Caco-2 (cell line): ENCODE measurements at places on chromosomes 12 and 14. TPM values are rescaled to one million over a fixed set of nuclear protein-coding genes. Genes with fewer than 3 reads are reported as not detected.

MYO1H gene
- 0.18 TPM in 1 of 2 replicates, not detected in the other for total RNA-seq

WNT5B gene
- total RNA-seq: 6.9 and 8.5 TPM in 2 replicates

DNA sequence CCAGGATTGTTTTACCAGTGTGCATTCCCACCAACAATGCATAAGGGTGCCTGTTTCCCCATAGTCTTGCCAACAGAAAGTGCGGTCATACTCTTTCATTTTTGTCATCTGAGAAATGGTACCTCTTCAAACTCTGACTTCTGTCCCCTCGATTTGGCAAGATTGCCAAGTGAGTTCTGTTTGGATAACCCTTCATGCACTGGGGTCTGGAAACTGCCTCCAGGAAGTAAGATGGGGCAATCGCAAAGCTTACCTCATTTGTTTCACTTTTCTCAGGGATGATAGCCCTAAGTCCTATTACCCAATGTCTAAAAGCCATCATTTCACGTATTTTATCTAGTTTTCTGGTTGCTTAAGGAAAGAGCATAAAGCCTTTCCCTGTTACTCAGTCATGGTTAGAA, 28.6 kb upstream of the NR1H4 start:
- no peak for DNase-seq

DNA sequence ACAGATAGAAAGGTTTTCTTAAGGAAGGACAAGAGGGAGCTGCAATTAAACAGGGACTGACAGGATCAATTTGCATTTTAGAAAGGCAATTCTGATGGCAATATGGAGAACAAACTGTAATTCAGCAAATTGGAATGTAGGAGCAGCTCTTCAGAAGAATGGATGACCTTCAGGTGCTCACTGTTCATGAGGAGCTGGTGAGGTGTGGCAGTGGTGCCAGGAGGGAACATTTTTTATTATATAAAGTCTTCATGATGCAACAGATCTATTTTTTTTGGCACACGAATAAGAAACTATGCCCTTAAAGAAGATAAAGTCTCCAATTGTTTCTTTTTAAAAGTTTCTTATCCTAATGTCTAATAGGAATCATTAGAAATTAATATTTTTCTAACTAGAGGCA, 151.7 kb downstream of the SLC38A4 start:
- DNase-seq: no peak

DNA sequence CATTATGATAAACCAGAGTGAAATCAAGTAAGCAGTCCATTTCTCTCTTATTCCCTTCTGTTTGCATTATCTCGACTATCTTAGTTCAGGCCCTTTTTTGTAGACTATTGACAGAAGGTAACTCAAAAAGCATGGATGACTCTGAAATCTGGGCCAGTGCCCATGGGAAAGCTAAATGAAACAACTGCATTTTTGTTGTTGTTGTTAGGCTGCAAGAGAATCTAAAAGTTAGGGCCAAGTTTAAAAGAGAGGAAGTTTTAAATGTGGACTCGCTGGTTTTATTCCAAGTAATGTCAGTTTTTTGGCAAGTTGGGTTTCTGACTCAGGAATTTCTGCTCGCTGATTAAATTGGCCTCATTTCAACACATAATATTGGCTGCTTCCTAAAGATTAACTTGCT, 201.1 kb downstream of the PIK3C2G start:
- DNase-seq: no peak

DNA sequence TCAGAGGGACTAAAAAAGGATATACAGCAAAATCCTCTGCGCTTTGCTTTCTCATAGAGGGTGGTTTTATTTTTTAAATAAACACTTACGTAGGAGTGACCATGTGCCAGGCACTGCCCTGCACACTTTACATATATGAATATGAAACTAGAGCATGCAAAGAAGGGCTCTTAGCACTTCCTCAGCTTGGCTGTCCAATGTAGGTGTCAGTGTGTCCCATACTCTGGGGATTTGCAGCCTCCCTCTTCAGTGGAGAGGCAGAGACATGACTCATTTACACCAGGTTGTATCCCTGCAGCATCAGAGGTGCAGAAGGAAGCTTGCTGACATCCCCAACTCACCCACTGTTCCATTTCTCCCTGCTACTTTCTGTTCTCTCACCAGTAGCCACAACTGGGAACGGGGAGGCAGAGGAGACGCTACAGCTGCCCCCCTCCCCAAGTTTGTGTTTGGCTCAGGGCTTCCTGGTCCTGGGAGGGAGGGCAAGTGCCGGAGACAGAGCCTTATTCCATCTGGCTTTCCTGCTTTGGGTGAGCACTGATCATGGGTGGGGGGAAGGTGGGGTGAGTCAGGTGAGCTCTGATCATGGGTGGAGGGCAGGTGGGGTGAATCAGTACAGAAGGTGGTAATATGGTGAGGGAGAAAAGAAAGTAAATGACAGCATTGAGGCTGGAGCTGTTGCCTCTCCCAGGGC, 4.9 kb upstream of the KRT5 start:
- no peak for DNase-seq

- no peak for DNase-seq
Measured at GRCh38 chr12:1994429-1995143, 9.7 kb downstream of the DCP1B start.

- no peak for DNase-seq
Measured at GRCh38 chr12:48077111-48077510, 28.8 kb downstream of the SENP1 start.

DNA sequence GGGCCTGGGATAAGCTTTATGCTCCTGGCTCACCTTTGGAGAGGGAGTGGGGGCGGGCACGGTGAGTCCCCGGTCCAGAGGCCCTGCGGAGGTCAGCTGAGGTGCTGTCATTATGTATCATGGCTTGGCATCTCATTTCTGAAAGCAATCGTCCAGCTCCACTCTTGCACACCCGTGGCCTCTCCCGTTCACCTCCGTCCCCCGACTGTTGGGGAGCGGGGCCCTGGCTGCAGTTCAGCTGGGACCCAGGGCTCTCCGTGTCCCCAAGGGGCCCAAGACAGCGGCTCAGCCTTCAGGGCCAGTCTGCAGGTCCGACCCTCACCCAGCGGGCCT, 10.6 kb downstream of the BMP4 start:
- DNase-seq: no peak

- no peak for DNase-seq
Measured at GRCh38 chr12:46647034-46647433, 178.8 kb downstream of the SLC38A4 start.

DNA sequence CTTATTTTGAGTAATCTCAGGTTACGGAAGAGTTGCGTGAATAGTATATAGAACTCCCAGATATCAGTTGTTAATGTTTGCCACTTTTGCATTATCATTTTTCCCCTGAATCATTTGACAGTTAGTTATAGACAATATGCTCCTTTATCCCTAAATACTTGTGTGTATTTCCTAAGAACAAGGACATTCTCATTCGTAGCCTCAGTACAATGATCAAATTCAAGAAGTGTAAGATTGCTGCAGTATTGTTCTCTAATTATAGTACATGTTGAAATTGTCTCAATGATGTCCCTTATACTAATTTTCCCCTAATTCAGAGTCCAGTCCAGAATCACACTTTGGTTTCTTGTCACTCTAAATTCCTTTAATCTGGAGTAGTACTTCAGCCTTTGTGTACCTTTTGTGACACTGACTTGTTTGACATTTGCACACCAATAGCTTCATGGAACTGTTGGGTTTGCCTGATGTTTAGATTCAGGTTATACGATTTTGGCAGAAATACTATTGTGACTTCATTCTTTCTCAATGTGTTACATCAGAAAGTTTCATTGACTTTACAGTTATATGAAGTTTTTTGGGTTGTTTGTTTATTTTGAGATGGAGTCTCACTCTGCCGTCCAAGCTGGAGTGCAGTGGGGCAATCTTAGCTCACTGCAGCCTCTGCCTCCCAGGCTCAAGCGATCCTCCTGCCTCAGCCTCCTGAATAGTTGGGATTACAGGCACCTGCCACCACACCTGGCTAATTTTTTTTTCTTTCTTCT, 13.1 kb downstream of the DYNC1H1 start:
- DNase-seq: peak; percentile 6

DNA sequence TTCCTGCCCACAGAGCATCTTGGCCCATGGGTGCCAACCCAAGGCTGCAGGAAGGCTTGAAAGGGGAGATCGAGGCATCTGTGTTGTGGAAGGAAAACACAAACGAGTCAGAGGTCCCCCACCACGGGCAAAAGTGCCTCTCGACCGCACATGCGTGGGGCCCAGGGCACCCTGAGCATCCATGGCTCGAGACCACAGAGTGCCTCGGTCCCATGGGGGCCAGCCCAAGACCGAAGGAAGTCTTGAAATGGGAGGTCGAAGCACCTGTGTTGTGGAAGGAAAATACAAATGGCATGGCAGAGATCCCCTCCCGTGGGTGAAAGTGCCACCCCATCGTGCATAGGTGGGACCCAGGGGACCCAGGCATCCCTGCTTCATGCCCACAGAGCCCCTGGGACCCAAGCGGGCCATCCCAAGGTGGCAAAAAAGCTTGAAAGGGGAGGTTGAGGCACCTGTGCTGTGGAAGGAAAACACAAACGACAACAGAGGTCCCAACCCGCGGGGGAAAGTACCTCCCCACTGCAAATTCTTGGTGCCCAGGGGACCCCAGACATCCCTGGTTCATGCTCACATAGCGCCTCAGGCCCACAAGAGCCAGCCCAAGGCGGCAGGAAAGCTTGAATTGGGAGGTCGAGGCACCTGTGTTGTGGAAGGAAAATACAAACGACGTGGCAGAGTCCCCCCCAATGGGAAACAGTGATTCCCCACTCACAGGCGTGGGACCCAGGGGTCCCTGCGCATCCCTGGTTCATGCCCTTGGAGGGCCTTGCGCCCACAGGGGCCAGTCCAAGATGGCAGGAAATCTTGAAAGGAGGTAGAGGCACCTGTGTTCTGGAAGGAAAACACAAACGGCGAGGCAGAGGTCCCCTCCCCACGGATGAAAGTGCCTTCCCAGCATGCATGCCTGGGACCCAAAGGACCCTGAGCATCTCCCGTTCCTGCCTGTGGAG, 373.0 kb downstream of the ALG10 start:
- DNase-seq: peak; percentile 29

GRCh38 chr14:44971459-44971858, 9.5 kb downstream of the TOGARAM1 start:
- DNase-seq: no peak

DNA sequence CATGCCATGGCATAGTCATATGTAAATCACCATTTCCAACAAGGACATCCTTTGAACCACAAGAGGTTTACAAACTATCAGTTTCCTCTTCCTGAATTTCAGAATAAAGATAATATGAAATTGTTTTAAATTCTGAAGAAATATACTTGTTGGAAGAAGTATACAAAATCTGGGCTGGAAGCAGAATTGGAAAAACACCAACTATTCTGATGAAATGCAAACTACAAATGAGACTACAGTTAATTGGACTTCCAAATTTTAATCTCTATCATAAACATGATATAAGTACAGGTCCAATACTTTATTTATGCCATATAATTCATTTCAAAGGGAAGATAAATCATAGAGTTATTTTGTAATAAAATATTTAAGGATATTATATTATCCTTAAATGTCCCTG, 80.1 kb downstream of the NOVA1 start:
- no peak for DNase-seq

SLC38A4 gene
- total RNA-seq: 16.0 and 20.1 TPM in 2 replicates

CGRRF1 gene
- total RNA-seq: 12.0 and 12.3 TPM in 2 replicates

DNA sequence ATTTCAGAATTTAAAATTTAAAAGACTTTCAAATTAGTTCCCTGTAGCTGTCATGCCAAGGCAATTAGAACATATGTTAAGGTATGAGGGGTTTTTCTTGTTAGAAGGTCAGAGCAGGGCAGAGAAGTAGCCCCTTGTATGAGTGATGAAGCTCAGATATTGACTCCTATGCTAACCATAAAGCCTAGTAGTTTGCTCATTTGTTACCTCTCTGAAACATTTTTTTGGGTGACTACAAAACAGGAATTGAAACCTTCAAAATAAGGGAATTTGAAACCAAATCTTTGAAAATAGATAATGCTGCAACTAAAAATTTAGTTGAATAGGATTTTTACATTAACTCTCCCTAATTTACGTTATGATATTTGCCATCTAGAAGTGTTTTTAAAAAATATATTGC, 333.5 kb downstream of the NAV3 start:
- DNase-seq: no peak

GRCh38 chr14:96203116-96203515, 1.5 kb upstream of the BDKRB2 start:
- DNase-seq: no peak
